A549 treated with AZD2906 at 1 μM for 4 hours (cell line): ENCODE measurements at places on chromosomes 13 and 19. TPM values are rescaled to one million over a fixed set of nuclear protein-coding genes. Genes with fewer than 3 reads are reported as not detected.

Gene TLE2
- total RNA-seq = 2.5 to 3.8 TPM (median 3.0 TPM) in 5 replicates

Gene LSR
- 8.1 to 11.4 TPM (median 9.9 TPM) in 5 replicates for total RNA-seq

Gene DIAPH3
- 6.2 to 8.8 TPM (median 7.6 TPM) in 5 replicates for total RNA-seq

Gene RFXAP
- 0.62 to 0.96 TPM (median 0.74 TPM) in 5 replicates for total RNA-seq

Gene PAF1
- total RNA-seq = 73.9 to 76.7 TPM (median 75.8 TPM) in 5 replicates

Gene KLK10
- total RNA-seq = 0.17 to 0.65 TPM (median 0.30 TPM) in 5 replicates

Gene ZNF626
- not detected in 5 replicates for total RNA-seq

Gene ESD
- total RNA-seq = 81.0 to 94.9 TPM (median 84.7 TPM) in 5 replicates

Gene ZNF20
- total RNA-seq = 0.13 to 0.29 TPM (median 0.22 TPM) in 4 of 5 replicates, not detected in the other

Gene SRRM5
- 0.60 to 1.0 TPM (median 0.69 TPM) in 5 replicates for total RNA-seq

Gene MAB21L1
- total RNA-seq = not detected in 5 replicates

Gene GGN
- total RNA-seq = 0.14 to 0.65 TPM (median 0.49 TPM) in 5 replicates

Gene CEACAM4
- total RNA-seq = not detected in 5 replicates

Gene ZNF160
- total RNA-seq = 6.6 to 9.2 TPM (median 6.9 TPM) in 5 replicates

Gene ZNF180
- 7.3 to 9.2 TPM (median 7.5 TPM) in 5 replicates for total RNA-seq

Gene GRK1
- total RNA-seq = 0.02 to 0.19 TPM (median 0.05 TPM) in 3 of 5 replicates, not detected in the others

Gene KLK14
- total RNA-seq = 0.17 to 0.61 TPM (median 0.33 TPM) in 5 replicates
